ENCODE measurements at places on chromosomes 3 and 15.

DNA sequence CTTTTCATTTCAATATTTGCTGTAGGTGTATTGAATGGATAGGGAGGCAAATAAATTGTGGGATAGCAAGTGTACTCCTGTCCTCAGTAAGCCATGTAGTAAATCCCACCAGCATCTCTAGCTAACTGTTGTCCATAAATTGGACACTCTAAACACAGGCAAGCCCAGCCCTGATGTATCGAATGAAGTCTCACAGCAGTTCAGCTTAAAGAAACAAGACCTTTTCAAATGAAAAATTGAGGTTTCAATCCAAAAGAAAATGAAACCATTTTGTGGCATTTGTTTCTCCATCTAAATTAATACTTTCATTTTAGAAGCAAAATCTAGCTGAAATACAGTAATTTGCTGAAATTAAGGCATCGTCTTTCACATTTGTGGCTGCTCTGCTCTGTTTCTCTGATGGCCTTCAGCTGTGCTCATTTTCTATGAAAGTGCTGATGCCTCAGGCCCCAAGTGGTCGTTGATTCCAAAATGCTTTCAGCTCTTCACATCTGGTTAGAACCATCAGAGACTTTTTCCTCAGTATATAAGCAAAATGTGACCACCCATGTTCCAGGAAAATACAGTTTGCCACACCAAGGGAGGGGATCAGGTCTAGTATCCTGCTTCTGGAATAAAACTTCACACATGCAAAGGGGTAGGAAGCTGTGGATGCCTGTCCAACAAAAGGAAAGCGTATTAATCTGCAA, 245.0 kb downstream of the ZMAT3 start:
- DNase-seq: no peak

DNA sequence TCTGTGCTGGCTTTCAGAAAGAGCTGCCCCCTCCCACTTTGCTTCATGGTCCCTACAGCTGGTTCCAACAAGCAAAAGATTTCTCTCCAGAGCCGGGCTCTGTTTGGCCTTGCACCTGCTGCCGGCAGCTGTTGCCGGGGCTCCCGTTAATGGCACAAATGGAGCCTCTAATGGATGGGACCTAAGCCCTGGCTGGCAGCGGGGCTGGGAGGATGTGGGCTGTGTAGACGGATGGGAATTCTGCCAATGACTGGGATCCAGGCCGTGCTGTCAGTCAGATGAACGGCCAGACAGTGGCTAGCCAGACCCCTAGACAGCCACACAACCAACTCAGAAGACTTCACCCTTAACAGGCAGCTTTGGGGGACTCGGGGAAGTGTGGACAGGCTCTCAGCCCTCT, 88.0 kb downstream of the RPLP1 start:
- DNase-seq: no peak

- no peak for DNase-seq
Measured at GRCh38 chr15:38535491-38536200, 29.0 kb downstream of the RASGRP1 start.

GRCh38 chr15:49154799-49155109, 645 bp downstream of the COPS2 start:
- DNase-seq: no peak

GRCh38 chr3:118137778-118138177, 896.9 kb downstream of the IGSF11 start:
- DNase-seq: no peak

Data from aorta (tissue), 5 donors.